ENCODE measurements at places on chromosomes 11 and 22. TPM values are rescaled to one million over a fixed set of nuclear protein-coding genes. Genes with fewer than 3 reads are reported as not detected.

The TPP1 gene
- total RNA-seq: 120 TPM

- H3K4me3 ChIP-seq: no peak overlapping the region
- H3K4me1 ChIP-seq: no peaks in the 10 kb centered on the region
- no peaks in the 10 kb centered on the region for H3K36me3 ChIP-seq
- peaks cover 34% of the 10 kb centered on the region for H3K27me3 ChIP-seq
- no peak for DNase-seq
- H3K27ac ChIP-seq: no peak overlapping the region
Observed at GRCh38 chr11:128841461-128842072, 25.5 kb downstream of the KCNJ1 start.

DNA sequence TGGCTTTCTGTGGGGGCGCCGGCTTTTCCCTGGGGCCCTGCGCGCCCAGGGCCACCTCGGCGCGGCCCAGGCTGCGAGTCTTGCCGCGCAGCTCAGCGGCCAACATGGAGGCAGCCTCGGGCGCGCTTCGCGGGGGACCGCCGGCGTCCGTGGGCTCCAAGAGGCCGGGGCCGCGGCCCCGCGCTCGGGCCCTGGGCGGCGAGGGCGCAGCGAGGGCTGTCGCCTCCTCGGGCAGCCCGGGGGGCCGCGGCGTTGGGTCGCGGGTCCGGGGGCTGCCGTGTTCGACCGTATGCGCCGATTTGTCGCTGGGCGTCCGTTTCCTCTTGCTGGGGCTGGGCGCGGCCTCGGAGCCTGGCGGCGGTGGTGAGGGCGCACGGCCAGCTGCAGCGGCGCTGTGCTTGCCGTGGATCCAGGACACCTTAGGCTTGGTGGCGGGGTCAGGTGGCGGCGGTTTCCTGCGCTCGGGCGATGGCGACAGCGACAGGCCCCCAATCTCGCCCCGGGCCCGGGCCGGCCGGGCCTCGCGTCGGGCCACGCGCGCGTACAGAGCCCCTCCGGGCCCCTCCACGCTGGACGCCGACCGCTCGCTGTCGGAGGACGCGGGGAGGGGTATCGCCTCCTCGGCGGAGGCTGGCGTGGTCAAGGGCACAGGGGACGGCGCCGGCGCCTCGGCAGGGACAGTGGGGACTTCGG, 11.9 kb downstream of the SCARF2 start:
- H3K27ac ChIP-seq: no peak overlapping the region
- peak; percentile 69 for DNase-seq
- H3K36me3 ChIP-seq: peaks cover 33% of the 10 kb centered on the region
- no peak overlapping the region for H3K4me3 ChIP-seq
- H3K4me1 ChIP-seq: peaks cover 16% of the 10 kb centered on the region
- no peaks in the 10 kb centered on the region for H3K27me3 ChIP-seq

The PRG3 gene
- total RNA-seq: not detected

DNA sequence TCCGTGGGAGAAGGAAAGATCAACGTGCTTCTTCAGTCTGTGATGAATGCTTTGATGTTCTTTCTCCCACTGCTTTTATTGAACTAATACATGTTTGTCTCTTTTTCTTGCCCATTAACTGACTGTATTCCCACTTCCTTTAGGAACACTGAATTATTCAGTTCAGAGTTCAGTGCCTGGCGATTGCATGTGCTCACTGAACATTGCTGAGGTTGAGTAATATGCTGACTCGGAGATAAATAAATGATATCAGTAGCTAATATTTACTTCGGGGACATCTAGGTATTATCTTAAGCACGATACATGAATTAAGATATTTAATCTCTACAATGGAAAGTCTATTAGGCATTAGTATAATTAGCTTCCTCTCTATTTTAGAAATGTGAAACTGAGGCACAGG, 102.3 kb upstream of the OR5AK2 start:
- H3K27me3 ChIP-seq: no peaks in the 10 kb centered on the region
- H3K4me1 ChIP-seq: no peaks in the 10 kb centered on the region
- H3K36me3 ChIP-seq: no peaks in the 10 kb centered on the region
- DNase-seq: no peak

GRCh38 chr22:28788601-28789000, 11.8 kb downstream of the XBP1 start:
- no peak overlapping the region for H3K4me3 ChIP-seq
- DNase-seq: peak; percentile 75
- H3K4me1 ChIP-seq: no peaks in the 10 kb centered on the region
- H3K36me3 ChIP-seq: peaks cover 50% of the 10 kb centered on the region
- H3K27me3 ChIP-seq: no peaks in the 10 kb centered on the region

GRCh38 chr11:72024069-72024754, 25.5 kb downstream of the IL18BP start:
- H3K4me3 ChIP-seq: no peak overlapping the region
- peaks cover 86% of the 10 kb centered on the region for H3K36me3 ChIP-seq
- H3K27ac ChIP-seq: no peak overlapping the region
- no peak for DNase-seq
- H3K27me3 ChIP-seq: no peaks in the 10 kb centered on the region
- H3K4me1 ChIP-seq: peaks cover 23% of the 10 kb centered on the region

DNA sequence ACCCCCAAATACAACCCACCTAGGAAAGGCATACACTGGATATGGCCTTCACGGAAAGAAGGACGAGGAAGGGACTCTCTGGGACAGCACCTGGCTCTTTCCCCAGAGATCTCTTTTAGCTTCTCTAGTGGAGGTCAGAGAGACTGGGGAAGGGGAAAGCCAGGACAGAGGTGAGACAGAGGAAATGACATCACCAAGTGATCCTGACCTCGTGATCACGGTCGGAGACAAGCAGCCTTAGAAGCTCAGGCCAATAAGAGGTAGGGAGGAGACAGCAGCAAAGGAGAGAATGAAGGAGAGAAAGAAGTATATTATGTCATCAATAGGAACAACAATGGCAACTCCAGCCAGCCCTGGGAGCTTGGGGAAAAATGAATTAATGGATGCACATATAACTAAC, 15.4 kb upstream of the TMPRSS13 start:
- H3K27ac ChIP-seq: no peak overlapping the region
- no peak for DNase-seq
- H3K27me3 ChIP-seq: no peaks in the 10 kb centered on the region

The C11orf86 gene
- not detected for total RNA-seq

The HBE1 gene
- not detected for total RNA-seq

The SYT7 gene
- total RNA-seq: 6.8 TPM

The PPP2R1B gene
- 18.0 TPM for total RNA-seq

The ARAP1 gene
- total RNA-seq: 95.2 TPM

- H3K4me1 ChIP-seq: peaks cover 13% of the 10 kb centered on the region
- no peaks in the 10 kb centered on the region for H3K27me3 ChIP-seq
- H3K27ac ChIP-seq: peak overlapping the region; percentile 92
- no peak overlapping the region for H3K4me3 ChIP-seq
- peak; percentile 100 for DNase-seq
Observed at GRCh38 chr22:42635531-42635930, 4.9 kb downstream of the ATP5MGL start.

DNA sequence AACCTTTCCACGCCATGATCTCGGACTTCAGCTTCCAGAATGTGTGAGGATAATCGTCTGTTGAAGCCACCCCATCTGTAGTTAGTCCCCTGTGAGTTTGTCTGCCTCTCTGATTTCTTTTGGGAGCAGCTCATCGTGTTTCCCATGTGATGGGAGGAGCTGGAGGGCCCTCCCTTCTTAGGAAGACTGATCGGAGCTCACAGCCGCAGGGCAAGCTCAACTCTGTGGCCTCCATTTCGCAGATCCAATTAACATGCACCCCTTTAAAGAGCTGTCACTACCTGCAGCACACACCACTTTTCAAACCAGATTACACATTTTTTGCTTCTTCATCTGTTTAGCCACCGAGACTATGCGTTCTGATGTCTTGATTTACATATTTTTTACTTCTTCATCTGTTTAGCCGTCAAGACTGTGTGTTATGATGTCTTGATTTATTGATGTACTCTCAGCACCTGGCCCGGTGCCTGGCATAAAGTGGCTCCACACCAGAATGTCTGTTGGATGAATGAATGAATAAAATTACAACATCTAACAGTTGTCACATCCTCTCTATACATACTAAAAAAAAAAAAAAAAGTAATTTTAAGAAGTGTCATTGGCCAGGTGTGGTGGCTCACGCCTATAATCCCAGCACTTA, 14.9 kb upstream of the PPFIA1 start:
- no peak for DNase-seq
- H3K27me3 ChIP-seq: no peaks in the 10 kb centered on the region
- H3K36me3 ChIP-seq: no peaks in the 10 kb centered on the region
- peaks cover 2% of the 10 kb centered on the region for H3K4me1 ChIP-seq
- no peak overlapping the region for H3K4me3 ChIP-seq

DNA sequence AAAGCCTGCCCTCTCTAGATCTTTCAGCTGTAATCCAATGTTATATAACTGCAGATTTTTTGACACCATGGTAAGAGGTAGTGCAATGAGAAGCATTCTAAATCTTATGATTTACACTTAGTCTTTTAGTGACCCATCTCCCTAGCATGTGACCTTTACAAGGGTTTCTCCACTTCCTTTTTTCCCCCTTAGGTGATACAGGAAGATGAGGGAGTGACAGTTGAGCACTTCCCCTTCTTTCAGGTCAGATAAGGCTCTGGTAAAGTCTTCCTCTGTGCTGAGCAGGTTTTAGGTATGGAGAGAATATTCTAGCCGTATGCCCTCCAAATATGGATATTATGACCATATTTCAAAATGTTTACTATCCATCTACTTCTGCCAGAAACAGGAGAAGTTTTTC, 753.6 kb downstream of the JRKL start:
- no peaks in the 10 kb centered on the region for H3K4me1 ChIP-seq
- no peak overlapping the region for H3K27ac ChIP-seq
- no peaks in the 10 kb centered on the region for H3K27me3 ChIP-seq
- H3K36me3 ChIP-seq: no peaks in the 10 kb centered on the region

The OR2AT4 gene
- not detected for total RNA-seq

- H3K27ac ChIP-seq: no peak overlapping the region
- H3K4me1 ChIP-seq: peaks cover 12% of the 10 kb centered on the region
- H3K4me3 ChIP-seq: no peak overlapping the region
- no peak for DNase-seq
Observed at GRCh38 chr11:8928981-8929615, 3.6 kb downstream of the C11orf16 start.

The ZDHHC5 gene
- total RNA-seq: 48.3 TPM

Data from osteoblast (primary cell).